ENCODE measurements at places on chromosomes 13 and 19. TPM values are rescaled to one million over a fixed set of nuclear protein-coding genes. Genes with fewer than 3 reads are reported as not detected.
A peak's percentile ranks its signal among the peaks of the same experiment; 100 is the strongest.

Gene U2AF1L4
- polyA plus RNA-seq: 25.9 TPM

DNA sequence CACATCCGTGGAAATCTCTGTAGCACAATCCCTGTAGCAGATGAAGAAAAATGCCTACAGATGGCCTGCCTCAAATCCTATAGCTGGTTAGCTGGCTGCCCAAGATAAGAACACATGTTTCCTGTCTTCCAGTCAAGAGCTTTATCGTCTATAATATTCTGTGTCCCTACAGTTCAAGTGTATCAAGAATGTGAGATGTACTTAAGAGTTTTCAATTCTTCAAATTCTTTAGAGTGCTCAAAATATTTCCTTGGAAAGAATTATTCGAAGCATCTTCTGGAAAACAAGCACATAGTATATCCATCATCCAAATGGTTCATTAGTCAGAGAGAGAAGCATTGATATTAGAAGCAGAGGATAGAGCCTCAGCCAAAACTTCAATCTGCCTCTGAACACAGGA, 239.8 kb downstream of the COG6 start:
- no peak for DNase-seq

Gene ZNF296
- 0.16 TPM for polyA plus RNA-seq

Gene C19orf85
- polyA plus RNA-seq: not detected

DNA sequence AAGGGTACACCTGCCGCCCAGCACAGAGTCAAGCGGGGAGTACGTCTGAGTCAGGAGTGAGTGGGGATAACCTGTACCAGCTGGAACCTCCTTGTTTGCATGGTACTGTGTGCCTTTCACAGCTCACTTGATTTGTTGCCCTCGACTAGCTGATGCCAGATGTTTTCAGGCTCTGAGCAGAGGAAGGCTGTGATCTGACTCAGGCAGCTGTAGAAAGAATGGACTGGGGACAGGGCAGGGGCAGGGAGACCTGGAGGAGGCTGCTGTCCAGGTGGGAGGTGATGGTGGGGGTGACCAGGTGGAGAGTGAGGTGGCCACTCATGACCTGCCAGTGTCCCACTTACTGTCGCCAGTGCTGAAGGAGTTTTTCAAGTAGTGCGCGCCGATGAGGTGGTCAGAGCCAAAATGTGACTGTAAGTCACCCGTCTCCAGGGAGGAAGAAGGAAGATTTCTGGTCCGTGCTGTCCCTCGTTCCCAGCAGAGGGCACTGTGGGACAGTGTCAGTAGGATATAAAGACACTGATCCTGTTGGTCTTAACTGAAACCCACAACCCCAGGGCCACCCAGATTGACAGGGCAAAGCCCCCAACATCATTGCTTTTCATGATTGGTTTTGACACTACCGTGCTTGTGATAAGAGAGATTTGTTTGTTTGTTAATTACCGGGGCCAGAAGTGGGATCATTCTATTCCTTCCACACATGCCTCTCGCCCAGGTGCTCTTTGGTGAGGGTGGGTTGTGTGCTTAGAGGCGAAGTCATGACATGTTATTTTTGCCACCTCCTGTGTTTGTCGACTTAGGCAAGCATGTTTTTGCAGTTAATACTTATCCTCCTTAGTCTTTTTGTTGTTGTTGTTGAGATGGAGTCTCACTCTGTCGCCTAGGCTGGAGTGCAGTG, 128.4 kb downstream of the DPF1 start:
- DNase-seq: peak; percentile 74

DNA sequence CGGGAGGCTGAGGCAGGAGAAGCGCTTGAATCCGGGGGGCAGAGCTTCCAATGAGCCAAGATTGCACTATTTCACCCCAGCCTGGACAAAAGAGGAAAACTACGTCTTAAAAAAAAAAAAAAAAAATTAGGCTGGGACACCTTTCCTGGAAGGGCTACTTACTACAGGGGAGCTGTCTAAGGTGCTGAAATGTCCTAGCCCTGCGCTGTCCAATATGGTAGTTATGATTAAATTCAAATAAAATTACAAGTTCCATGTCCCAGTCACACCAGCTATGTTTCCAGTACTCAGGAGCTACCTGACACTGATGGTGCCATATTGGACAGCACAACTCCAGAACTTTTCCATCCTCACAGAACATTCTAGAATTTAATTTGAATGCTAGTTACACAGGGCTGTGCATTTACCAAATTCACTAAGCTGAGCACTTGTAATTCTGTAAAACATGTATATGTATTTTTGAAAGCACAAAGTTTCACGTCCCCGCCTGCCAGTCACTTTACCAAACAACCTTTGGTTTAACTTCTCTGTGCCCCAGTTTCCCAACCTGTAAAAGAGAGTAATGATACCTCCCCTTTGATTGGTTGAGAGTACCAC, 9.2 kb upstream of the ZSCAN22 start:
- DNase-seq: no peak

DNA sequence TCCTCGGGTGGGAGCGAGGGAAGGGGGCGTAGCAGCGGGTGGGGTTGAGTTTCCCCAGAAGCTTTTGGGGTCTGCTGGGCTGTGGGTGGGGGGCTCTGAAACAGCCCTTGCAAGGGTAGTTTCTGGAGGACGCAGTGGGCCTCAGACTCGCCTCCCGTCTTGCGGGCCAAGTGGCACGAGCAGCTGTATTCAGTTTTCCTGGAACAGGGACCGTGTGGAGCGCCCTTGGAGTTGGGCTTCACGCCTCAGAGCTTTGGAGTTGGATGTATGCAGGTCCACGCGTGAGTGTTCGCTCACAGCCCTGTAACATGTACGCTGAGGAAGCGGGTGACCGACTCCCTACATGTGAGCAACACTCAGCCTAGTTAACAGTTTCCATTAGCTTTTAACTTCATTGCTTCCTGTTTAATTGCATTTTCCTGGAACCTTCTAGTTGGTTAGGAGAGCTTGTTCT, 603 bp downstream of the TM9SF2 start:
- no peak for DNase-seq

Gene LHB
- polyA plus RNA-seq: 0.23 TPM

GRCh38 chr13:49258089-49258796, 10.5 kb downstream of the CDADC1 start:
- no peak for DNase-seq

Gene KCNN1
- 3.6 TPM for polyA plus RNA-seq

DNA sequence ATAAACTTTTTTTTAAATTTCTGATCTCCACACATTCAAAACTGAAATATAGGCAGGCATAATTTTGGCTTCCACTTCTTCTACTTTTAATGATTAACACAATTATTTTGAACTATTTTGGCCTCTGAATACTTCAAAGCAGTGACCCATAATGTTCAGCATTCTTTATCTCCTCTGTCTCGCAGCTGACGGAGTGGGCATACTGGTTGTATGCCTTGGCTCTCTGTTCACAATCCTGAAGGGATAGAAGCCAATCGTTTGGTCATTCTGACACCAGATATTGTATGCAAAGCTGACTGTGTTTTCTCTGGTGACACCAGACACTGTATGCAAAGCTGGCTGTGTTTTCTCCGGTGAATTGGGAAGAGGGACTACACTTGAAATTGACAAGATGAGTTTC, 833.0 kb downstream of the EFNB2 start:
- DNase-seq: no peak

DNA sequence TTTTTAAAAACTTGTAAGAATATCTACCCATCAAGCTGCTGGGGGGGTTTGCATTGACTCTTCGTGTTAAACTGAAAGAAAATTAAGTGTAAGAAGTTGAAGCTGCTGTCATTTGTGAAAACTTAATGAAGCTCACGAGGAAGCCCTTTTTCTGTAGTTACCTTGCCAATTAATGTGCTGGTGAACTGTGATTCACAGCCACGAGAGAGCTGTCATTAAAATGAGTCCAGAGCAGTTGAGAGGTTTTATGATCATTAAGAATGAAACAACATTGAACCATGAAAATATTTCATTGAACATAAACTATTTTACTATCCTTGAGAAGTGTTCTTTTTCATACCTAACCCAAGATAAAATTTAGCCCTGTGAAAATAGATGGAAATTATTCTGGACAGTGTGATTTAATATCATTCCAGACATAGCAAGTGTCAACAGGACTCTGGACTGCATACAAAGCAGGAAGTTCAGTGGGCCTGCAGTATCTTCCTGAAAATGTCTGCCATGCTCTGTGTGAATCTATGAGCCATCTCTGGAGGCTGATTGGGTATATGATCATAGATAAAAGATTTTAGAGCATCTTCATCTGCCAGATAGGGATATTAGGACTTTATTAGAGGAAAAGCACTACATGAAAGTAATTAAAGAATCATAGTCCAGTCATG, 53.8 kb downstream of the DPY19L3 start:
- no peak for DNase-seq

DNA sequence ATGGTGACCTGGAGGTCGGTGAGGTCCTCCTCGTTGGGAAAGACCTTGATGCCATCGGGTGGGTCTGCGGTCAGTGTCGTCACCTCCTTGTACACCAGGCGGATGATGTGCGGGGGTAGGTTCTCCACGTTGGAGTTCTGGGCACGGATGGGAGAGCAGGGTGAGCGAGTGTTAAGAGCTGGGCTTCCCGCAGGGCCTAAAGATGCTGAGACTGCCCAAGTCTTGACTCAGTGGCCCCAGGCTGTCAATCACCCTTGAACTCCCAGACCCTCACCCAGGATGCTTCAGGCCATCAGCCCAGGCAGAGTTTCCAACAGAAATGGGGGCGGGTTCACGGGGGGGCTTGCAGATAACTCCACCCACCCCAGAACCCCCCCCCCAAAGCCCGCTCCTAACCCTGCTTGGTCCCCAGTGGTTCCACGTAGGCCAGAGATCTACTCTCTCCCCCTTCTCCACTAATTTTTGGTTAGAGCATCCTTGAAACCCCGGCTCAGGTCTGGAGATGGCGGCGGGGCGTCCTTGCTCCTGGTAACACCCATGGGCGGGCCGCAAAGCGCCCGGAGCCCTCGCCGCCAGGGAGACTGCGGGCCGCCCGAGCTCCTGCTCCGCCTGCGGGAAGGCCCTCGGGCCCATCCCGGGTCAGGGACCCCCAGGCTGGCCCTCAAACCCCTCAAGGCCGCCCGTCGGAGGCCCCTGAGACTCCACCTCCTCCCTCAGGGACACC, 600 bp downstream of the UBE2S start:
- peak; percentile 70 for DNase-seq

DNA sequence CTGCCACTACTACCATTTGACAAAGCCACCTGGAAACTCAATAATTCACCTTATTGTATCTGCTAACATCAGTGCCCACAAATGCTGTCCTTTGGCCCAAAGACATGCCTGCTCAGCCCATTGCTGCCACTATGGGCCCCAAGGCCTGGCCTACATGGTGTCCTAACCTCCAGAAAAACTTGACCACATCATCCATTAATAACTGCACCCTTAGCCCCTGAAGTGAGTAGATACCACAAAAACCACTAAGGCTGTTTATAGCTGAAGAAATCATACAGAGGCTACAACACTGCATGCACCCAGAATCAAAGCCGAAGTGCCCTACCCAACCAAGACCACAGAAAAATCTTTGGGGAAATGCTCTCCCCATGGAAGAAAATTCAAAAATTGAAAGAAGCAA, 932.8 kb upstream of the SLITRK6 start:
- DNase-seq: no peak

GRCh38 chr19:14182476-14182875, 23.5 kb downstream of the ADGRL1 start:
- peak; percentile 42 for DNase-seq

Gene GPC5
- 0.26 TPM for polyA plus RNA-seq

- DNase-seq: no peak
These were observed 19.7 kb downstream of the MED26 start for GRCh38 chr19:16608290-16608739.

GRCh38 chr13:98877936-98878335, 99.9 kb downstream of the DOCK9 start:
- DNase-seq: no peak

- DNase-seq: no peak
These were observed 64.9 kb downstream of the TEX29 start for GRCh38 chr13:111385183-111385857.

DNA sequence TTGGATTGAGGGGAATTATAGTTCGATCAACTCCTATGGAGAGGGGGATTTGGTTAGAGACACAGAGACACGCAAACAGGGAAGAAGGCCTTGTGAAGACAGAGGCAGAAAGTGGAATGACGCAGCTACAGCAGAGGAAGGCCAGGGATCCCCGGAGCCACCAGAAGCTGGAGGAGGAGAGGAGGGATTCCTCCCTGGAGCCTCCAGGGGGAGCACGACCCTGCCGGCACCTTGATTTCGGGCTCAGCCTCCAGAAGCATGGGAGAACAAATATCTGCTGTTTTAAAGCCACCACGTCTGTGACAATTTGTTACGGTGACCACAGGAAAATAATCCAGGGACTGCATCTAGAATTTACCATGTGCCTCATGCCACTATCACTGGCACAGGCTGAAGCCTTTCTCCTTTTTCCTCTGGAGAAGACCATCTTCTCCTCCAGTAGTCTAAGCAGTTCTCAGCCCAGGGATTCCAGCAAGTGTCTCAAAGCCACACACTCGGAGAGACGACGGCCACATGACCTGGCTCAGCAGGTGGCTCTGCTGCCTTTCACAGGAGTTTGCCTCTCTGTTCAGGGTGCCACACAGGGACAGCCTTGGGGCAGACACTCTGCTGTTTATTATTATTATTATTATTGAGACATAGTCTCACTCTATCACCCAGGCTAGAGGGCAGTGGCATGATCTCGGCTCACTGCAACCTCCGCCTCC, 39.9 kb upstream of the CCNE1 start:
- peak; percentile 86 for DNase-seq

DNA sequence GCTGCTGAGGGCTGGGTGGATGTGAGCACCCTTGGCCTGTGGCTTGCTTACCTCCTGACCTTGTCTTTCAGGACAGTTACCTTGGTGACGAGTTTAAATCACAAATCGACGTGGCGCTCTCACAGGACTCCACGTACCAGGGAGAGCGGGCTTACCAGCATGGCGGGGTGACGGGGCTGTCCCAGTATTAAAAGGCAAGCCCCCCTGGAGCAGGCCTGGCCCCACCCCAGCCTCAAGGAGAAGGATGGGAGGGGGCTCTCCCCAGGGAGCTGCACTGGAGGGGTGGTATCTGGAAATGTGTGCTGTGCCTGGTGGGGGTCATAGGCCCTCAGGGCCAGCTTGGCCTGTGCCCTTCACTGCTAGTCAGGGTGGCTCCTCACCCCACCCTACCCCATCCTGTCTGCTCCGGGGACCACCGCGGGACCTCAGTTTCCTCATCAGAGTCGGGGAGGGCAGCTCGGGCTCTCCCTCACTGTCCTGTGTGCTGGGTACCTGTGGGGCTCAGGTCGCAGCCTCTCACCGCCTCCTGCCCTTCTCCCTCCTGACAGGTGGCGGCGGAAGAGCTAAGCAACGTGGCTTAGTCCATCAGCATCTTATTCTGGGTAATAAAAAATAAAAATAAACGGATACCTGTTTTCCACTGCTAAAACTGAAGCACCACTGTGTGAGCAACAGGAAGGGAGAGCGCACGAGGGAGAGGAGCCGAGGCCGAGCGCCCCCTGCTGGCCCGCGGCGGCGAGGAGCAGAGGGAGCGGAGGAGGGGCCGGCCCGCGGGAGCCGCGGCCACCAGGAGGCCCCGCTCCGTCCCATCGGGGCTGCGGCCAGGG, 29.8 kb downstream of the CERS1 start:
- DNase-seq: peak; percentile 98

DNA sequence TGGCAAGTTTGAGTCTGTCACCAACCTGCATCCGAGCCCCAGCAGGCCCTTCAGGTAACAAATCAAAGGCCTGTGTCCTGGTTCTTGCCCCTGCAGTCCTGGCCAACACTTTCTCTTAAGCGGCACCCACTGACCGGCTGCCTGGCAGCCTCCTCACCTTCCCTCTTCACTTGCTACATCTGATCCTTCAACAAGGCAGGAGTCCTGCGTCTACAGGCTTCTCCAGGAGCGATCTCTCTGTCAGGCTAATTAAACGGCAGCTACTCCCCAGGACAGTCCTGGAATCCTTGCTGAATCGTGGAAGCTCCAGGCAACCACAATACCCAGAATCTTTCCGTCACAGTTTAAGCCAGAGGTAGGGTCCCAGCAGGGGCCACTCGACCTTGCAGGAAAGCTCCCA, 41.1 kb upstream of the GAS6 start:
- DNase-seq: no peak
